LoVo (cell line): ENCODE measurements at places on chromosomes 7 and 10.

DNA sequence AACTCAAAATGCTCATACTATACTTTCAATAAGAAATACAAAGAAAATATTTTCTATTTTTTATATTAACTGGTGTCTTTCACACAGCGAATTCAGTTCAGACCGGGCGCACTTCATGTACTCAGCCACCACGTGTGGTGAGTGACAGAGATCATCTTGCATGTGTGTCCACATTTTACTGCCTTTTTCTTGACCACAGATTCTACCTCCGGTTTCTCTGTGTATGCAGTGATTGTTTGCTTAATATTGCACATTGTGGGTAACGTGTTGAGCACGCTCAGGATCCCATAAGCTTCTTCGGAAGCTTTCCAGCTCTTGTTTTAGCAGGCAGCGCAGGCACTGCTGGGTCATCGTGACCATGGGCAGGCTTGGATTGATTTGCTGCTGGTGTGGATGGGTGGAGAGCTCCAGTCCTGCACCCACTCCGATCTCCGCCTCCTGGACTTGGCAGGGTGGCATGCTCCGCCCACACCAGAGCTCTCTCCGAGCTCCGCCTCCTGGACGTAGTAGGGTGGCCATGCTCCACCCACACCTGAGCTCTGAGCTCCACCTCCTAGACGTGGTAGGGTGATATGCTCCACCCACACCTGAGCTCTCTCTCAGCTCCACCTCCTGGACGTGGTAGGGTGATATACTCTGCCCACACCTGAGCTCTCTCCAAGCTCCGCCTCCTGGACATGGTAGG is 253.3 kb downstream of the DIP2C start:
- no peak for DNase-seq

GRCh38 chr10:69360485-69361302 is 56.0 kb downstream of the TACR2 start:
- peak; percentile 70 for DNase-seq

GRCh38 chr10:97771055-97771891 is 526 bp downstream of the SFRP5 start:
- no peak for DNase-seq

GRCh38 chr7:149791-150636 is 42.4 kb upstream of the FAM20C start:
- DNase-seq: no peak
